ENCODE measurements at places on chromosomes 4 and X.

DNA sequence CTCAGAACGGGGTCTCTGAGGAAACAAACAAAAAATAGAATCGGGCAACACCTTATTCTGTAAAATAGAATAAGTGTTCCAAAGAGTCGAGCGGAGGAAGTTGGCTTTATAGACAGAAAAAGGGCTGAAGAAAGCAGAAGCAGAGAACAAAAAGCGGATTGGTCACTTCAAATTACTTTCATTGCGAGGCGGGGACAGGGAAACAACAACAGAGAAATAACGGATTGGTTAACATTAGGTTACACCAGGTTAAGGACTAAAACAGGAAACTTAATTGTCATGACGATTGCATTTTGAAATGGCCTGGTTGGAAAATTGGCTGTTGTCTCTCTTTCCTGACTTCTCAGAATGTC is 433 bp upstream of the COQ2 start:
- DNase-seq = no peak

DNA sequence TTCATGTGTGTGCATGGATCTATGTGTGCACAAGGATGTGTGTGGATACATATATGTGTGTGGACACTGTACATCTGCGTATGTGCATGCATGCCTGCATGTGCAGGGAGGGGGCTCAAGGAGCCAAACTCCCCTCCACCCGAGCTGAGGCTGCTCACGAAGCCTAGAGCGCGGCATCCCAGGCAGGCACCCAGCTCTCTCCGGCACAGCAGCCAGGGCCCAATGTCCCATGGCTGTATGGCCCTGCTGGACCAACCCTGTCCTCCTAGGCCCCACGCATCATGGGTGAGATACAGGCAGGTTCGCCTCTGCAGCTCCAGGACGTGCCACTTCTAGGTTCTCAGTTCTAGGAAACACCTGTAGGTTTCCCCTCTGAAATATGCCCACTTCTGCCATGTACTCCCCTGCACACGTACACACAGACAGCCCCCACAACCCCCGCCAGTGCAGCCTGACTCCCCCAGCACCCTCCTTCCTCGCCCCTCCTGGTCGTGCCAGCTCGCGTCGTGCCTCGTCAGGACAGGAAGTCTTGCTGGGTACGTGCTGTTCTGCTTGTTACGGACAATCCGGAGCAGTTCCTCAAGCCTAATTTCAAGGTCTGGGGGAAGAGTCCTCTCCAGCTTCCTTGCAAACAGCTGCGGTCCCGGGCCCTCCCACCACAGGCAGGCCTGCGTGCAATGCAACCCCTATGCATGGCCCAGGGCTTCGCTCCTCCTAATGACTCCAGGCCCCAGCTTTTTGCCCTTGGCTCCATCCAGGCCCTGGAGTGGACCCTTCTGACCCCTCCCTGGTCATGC is 3.2 kb upstream of the ADRA2C start:
- no peak for DNase-seq

GRCh38 chrX:154046940-154047610 is 27.4 kb upstream of the IRAK1 start:
- DNase-seq = no peak

GRCh38 chrX:122572461-122572860 is 611.6 kb upstream of the GRIA3 start:
- DNase-seq = no peak

DNA sequence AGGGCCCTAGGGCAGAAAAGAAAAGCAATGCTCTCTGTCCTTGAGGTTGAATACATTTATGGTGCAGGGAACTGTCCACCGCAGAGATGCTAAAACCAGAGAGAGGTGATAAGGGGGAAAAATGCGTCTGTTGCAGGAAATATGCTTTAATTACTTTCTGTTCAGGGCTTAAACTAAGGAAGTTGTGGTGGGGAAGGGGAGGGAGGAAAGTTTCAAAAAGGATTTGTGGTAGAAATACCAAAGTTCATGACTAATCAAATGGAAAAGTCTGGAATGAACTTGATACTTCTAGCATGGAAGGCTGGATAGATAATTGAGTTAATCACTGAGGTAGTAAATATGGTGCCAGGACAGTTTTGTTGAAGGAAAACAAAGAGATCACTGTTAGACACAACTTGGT is 99.0 kb downstream of the ASB9 start:
- DNase-seq = no peak

- no peak for DNase-seq
Observed at GRCh38 chr4:118270492-118270891, 82.3 kb downstream of the PRSS12 start.

DNA sequence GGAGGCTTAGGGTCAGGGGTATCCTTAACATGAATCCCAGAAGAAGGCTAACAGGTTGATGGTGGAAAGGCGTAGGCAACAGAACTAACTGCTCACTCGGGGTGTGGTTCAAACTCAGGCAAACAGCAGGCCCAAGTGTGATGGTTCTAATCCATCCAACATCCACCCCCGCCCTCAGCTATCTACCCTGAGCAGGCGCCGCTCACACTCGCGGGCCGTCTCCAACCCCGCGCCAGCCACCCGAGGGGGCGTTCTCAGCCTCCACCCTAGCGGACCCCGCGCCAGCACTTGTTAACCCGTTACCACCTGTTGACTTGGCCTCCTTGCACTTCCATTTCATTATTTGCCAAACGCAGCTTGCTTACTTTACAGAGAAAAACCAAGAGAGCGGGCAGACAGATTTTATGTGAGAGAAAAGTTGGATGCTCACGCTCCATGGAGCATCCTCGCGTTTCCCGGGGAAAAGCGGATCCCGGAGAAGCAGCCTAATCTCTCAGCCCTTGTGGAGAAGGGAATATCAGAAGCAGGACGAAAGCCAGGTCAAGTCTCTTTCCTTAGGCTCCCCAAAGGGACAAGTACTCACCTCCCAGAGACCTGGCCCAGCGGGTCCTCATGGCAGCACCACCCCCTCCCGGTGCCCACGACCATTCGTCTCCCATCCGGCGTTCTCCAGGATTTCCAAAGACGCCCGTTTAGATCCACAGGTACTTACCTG is 773 bp downstream of the SNCA start:
- DNase-seq = no peak

GRCh38 chrX:69031181-69031580 is 134.1 kb downstream of the PJA1 start:
- no peak for DNase-seq

- DNase-seq = no peak
Observed at GRCh38 chr4:1247864-1248244, 1.1 kb downstream of the CTBP1 start.
